ENCODE measurements at places on chromosomes 13 and 19.

- DNase-seq: peak; percentile 79
Measured at GRCh38 chr19:1025960-1026782, at the start of gene CNN2. Gene CNN2, plus strand, starts transcription at chr19:1026608. Its CDS starts 54 bp downstream, at chr19:1026662.

GRCh38 chr19:14437578-14438140 is 4.6 kb downstream of the PKN1 start:
- DNase-seq: no peak

- no peak for DNase-seq
Measured at GRCh38 chr13:41802043-41802683, 158.7 kb downstream of the VWA8 start.

- no peak for DNase-seq
Measured at GRCh38 chr19:8238251-8238650, 29.1 kb downstream of the CERS4 start.
